NCI-H2081 (cell line): ENCODE measurements at places on chromosomes 3 and 15.

DNA sequence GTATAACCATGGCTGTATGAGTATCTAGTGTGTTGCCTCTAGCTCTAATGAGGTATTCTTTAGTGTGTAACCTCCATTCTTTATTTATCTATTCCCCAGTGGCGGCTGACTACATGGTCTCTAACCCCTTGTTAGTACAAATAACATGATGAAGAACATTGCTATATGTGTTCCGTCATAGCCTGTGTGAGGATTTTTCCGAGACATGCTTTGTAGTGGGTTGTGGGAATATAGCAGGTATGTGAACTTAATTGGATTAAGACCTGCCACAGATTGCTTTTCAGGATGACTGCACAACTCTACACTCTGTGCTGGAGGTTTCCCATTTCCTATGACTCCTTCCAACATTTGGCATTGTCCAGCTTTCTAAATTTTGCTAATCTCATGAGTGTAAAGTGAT is 563.4 kb downstream of the ROBO1 start:
- no peak for DNase-seq

GRCh38 chr15:41511331-41511898 is 2.2 kb downstream of the LTK start:
- no peak for DNase-seq

- no peak for DNase-seq
Measured at GRCh38 chr3:20215636-20216035, 29.6 kb upstream of the SGO1 start.

GRCh38 chr3:158748237-158748828 is 16.1 kb upstream of the RARRES1 start:
- no peak for DNase-seq

- DNase-seq, result no peak
Measured at GRCh38 chr15:100053474-100054121, 288.2 kb downstream of the ADAMTS17 start.

GRCh38 chr3:23099021-23099420 is 104.1 kb upstream of the UBE2E2 start:
- DNase-seq, result no peak
